ENCODE measurements at places on chromosomes 16 and 17.
A peak's percentile ranks its signal among the peaks of the same experiment; 100 is the strongest.

GRCh38 chr16:57379579-57379978 is 7.3 kb downstream of the CX3CL1 start:
- peak; percentile 32 for DNase-seq

- no peak for DNase-seq
These were observed 85.7 kb downstream of the PLCG2 start for GRCh38 chr16:81864646-81865382.

DNA sequence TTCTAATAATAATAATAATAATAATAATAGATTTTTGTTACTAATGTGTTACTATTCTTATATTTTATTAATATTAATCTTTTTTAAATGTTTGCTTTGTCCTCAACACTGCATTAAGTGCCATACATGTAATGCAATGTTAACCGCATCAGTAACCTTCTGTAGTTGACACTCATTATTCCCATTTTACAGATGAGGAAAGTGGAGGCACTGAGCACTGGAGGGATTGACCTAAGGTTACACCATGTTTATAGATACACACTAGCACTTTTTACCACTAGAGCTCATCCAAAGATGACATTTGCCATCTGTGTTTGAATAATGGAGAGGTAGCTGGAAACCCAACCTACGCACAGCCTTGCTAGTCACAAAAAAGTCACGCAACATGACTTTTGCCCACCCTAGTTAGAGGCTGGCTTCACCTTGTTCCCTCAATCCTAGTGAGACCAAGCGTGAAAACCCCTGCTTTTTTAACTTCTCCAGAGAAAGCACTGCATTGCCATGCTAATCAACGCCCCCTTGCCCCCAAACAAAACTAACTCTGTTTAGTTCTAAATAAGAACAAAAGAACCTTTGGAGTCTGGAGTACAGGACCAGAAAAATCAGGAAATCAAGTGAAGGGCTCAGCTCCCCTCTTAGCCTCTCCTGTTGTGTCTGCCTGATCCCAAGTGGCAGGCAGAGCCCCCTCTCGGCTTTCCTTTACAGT is 2.3 kb downstream of the ARSG start:
- no peak for DNase-seq

DNA sequence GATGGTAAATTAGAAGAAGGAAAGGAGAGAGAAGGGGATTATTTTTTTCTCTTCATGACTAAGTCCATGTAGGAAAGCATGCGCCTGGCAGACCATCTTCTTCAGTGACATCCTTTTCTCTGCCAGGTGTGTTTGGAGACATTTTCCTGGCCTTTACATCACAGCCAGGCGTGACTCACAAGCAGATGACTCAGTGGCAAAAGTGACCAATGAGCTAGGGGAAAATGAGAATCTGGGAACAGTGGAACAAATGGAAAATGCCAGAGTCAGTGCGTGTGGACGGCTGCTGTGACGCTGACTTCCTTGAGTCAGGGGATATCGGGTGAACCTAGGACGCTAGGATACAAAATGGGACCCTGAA is 9.4 kb downstream of the KIAA0513 start:
- DNase-seq, result peak; percentile 80

DNA sequence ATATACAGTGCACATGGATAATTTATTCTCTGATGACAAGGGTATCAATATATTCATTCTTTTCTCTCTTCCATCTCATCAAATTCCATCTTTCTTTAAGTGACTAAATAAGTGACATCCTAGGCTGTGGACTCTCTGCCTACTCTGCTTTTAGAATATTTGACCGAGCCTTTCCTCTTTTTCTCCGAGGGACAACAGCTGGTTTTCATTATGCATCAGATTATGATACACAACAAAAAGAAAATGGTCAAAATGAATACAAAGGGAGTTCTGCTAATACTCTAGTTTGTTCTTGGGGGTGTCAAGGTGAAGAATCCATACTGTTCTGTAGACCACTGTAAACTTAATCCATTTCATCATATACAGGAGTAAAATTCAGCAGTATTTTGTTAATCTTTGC is 942.6 kb downstream of the KCNJ2 start:
- no peak for DNase-seq

DNA sequence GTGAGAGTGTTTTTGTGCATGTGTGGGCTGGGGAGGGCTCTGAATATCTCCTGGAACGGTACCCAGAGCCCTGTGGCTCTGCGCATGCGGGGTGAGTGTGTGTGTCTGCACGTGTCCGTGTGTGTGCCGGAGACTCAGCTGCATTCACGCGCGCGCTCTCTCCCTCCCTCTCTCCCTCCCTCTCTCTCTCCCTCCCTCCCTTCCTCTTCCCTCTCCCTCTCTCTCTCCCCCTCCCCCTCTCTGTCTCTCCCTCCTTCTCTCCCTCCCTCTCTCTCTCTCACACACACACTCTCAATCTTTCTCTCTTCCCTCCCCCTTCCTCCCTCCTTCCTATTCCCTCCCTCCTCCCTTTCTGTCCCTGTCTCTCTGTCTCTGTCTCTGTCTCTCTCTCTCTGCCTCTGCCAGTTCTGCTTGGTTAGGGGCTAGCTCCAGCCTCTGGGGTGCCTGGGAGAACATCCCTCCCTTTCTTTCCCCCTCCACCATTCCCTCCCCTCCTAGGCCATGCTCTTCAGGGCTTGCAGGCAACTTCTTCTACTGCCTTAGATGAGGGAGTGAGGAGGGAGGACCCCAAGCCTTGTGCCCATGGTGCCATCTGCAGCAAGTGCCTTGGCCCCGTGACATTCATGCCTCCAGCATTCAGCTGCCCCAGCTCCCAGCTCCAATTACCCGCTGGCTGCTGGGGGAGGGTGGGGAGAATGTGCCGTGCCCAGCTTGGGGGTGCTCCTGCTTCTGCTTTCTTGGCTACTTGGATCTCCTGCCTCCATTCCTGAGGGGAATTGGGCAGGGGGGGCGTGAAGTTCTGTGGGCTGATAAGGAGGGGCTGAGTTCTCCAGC is 6.4 kb downstream of the THRA start:
- peak; percentile 63 for DNase-seq

DNA sequence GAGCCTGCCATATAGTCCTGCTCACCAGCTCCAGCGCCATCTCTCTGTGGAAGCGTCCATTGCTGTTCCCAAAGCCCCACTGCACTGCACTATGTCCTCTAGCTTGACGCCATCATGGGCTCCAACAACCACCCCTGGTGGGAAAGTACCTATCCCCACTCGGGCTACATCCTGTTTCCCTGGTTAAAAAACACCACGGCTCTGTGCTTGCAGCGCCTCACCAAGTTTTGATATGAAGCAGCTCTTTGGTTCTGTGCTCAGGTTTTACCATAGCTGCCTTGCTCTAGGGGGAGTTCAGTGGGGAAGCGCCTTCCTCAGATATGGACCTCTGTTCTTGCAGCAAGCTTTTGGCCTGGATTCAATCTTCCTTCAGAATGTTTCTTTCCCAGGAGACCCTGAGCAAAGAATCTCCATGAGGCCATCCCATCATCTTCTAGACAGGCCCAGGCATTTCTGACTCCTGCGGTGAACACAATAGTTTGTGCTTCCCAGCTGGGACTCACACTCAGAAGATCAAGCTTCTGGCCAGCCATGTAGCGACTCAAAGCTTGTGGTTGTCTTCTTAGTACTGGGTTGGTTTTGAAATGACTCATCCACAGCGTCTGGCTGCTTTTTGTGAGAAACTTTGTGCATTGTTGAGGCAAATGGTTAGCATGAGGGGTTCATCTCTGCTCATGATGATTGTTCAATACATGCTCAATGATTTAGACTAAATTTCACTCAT is 39.5 kb downstream of the DYNLRB2 start:
- DNase-seq, result no peak

- DNase-seq, result no peak
These were observed 13.9 kb downstream of the MIS12 start for GRCh38 chr17:5500247-5500588.

- no peak for DNase-seq
These were observed 45.3 kb downstream of the IL21R start for GRCh38 chr16:27447301-27447700.

DNA sequence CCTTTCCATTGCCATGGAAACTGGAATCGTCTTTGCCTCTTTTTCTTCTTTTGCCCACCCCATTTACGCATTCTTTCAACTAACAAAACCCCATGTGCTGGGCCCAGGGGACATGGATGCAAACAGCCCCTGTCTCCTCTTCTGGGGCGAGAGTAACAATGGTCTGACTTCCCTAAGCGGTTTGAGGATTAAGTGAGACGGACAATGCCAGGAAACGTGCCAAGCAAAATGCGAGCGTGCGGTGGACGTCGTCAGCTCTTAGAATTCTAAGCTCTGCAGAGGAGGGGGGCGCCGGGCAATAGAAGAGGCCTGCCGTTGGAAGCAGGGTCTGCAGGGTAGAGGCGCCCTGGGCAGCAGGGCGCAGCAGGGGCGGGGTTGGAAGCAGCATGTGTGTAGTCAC is 42.4 kb upstream of the JPH3 start:
- peak; percentile 68 for DNase-seq

DNA sequence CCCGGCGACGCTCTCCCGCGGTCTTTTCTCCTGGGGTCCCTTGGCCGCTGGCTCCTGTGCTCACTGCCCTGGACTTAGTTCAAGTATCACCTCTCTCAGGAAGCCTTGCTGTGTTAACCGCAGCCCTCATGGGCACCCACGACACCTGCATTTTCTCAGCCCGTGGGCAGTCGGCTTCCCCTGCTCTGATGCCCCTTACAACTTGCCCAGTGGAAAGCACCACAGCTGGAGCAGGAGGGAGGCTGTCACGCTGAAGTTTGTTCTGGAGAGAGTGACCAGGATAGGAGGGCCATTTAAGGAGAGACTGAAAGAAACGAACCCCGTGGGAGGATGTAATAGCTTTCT is 395 bp downstream of the STXBP4 start:
- peak; percentile 48 for DNase-seq

- DNase-seq, result no peak
These were observed 372 bp downstream of the CD300A start for GRCh38 chr17:74466828-74467184.

DNA sequence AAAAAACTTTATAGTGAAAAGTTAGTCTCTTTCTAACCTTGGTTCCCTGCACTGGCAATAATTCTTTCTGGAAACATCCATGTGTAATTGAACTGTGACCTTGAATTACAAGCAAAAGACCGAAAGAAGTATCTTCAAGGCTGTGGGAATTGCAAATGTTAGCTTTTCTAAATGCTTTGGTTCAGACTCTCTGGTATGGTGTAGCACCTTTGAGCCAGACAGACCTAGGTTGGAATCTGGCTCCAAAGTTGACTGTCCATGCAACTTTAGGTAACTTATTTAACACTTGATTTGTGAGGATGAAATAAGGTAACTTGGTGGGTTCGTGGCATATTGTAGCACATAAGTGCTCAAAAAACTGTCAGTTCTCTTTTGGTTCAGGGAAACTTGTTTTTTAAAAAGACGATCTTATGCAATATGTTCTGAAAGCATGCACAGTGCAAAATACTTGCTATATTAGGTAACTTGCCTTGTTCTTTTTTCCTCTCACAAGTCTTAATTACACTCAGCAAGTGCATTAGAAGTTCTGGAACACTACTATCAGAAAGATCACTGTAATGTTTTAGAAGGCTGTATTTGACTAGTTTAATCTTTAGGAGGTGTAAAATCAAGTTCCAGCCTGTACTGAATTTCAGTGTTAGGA is 46.3 kb downstream of the TANGO6 start:
- no peak for DNase-seq

DNA sequence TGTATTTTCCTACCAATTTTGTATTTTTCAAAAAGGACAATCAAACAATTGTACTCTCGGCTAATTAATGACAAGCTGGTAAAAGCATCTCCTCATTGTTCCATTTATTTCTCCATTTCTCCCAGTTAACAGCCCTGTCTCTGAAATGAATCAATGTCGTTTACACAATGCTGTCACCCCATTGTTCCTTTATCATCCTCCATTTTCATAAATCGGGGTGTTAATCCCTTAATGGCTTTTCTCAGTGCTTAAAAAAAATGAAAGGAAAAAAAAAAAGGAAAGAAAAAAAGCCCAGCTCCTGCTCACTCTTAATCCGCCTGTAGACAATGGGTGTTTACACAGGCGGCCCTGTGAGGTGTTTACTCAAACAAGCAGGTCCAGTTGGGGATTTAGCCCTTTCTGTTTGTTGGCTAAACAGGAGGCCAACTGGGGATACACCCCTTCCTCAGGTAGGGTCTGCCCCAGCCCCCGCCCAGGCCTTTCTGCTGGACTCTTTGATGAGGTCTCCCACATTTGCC is 86.8 kb upstream of the SALL1 start:
- no peak for DNase-seq

DNA sequence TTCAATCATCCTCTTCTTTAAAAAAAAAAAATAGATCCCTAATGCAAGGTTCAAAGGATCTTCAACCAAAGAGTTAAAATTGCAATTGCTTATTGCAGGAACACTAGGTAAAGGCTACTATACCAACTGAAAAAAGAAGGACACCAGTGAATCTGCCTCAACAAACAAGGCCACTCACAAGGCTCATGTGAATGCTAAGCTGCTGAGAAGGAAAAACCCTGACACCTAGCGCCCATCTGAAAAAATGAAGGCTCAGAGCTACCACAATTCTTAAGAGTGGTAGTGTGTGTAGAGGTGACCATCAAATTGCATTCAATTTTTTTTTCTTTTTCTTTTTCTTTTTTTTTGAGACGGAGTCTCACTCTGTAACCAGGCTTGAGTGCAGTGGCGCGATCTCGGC is 201.6 kb upstream of the C17orf78 start:
- DNase-seq, result peak; percentile 5

- no peak for DNase-seq
These were observed 7.4 kb downstream of the TELO2 start for GRCh38 chr16:1500465-1501150.

DNA sequence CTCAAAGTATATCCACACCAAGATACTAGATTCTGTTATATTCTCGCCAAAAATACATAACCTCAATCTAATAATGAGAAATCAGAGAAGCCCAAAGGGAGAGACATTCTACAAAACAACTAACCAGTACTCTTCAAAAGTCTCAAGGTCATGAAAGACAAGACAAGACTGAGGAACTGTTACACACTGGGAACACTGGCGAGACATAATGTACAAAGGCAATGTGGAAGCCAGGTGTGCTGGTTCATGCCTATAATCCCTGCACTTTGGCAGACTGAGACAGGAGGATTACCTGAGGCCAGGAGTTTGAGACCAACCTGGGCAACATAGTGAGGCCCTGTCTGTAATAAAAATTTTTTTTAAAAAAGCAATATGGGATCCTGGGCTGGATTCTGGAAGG is 85.9 kb downstream of the SPAG9 start:
- DNase-seq, result no peak

- no peak for DNase-seq
These were observed 128.9 kb upstream of the GOT2 start for GRCh38 chr16:58863042-58863441.

- no peak for DNase-seq
These were observed 108.5 kb upstream of the CHMP6 start for GRCh38 chr17:80882926-80883685.

DNA sequence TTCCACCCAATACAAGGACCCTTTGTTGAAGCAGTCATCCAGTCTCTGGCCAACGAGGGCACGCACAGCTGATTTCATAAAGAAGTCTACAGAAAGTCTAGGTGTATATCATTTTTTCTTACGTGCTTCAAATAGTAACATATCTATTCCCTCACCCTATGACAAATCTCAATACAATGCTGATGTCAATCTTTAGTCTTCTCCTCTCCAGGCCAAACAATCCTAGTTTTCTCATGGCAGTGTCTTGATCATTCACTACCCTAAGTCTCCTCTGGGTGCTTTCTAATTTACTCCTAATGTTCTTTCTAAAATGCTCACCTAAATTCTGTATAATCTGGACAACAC is 92.6 kb downstream of the CACNG1 start:
- no peak for DNase-seq

- peak; percentile 64 for DNase-seq
These were observed 135.1 kb downstream of the CDH13 start for GRCh38 chr16:82761858-82762257.

Data from lung microvascular endothelial cell (primary cell).